Tongue (tissue), 3 donors: ENCODE measurements at places on chromosomes 13 and 19.

GRCh38 chr13:30253830-30254229 lies 53.5 kb downstream of the KATNAL1 start:
- DNase-seq, result no peak

DNA sequence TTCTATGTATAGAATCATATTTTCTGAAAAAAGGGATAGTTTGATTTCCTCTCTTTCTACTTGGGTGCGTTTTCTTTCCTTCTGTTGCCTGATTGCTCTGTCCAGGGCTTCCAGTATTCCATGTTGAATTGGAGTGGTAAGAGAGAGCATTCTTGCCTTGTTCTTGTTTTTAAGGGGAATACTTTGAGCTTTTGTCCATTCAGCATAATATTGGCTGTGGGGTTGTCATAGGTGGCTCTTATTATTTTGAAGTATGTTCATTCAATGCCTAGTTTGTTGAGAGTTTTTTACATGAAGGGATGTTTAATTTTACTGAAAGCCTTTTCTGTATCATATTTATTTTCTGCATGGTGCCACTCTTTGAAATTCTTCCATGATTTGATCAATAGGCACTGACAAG lies 173.5 kb upstream of the IRS2 start:
- DNase-seq, result no peak

GRCh38 chr19:44869733-44870470 lies 21.2 kb upstream of the TOMM40 start:
- no peak for DNase-seq

GRCh38 chr19:41923045-41923788 lies 5.0 kb downstream of the ERFL start:
- DNase-seq, result no peak

DNA sequence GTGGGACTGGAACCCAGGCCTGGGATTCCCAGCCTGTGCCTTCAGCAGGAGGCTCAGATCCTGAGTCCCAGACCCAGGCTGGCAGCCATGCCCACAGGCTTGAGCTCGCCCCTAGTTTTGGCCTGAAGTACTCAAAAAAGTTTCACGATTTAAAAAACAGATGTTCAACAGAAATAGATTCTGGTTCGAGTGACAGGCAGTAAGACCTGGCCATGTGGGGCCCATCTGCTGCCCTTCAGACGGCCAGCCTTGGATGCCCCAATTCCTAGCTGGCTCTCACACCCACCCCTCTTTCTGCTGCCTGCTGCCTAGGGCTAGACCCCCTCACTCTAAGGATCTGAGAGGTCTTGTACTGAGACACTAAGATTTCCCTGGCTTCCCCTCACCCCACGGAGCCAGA lies 2.8 kb upstream of the DMPK start:
- DNase-seq, result no peak
